EL (cell line): ENCODE measurements at places on chromosomes 13 and 19.

- no peak for DNase-seq
Observed at GRCh38 chr19:43625918-43626579, 6.6 kb upstream of the ZNF428 start.

GRCh38 chr19:703651-704446 lies 4.9 kb upstream of the PALM start:
- peak; percentile 36 for DNase-seq

GRCh38 chr19:14062558-14062855 lies 631 bp upstream of the PALM3 start:
- no peak for DNase-seq

DNA sequence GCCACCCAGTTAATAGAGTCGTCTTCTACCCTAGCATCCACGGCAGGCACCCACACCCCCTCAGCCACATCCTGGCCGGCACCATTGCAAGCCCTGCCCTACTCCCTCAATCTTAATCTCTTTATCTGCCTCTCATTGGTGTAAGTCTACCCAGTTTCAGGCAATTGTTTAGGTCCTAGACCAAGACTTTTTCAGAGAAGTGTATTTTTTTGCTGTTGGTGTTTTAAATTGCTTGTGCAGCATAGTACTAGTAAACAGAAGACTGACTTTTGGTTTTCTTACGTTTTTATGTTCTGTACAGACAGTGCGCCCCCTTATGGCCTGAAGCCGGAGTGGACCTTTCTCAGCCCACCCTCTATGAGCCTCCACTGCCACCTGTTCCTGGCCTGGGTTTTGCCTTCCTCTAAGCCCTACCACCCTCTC lies 2.3 kb upstream of the LCP1 start:
- DNase-seq = peak; percentile 19

GRCh38 chr13:34416971-34417380 lies 525.1 kb upstream of the NBEA start:
- peak; percentile 27 for DNase-seq

DNA sequence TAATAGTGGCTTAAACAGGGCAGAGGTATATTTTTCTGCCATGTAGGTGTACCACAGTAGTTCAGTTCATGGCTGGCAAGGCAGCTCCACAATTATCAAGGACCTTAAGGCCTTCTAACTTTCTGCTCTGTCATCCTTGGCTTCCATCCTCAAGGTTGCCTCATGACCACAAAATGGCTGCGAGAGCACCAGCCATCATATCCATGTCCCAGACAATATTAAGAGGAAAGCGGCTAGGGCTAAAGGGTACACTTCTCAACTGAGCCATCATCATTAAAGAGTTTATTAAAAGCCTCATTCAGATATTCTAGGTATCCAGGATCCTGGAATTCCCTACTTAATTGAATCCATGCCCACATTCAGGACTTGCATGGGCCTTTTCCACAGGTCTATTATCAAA lies 62.7 kb upstream of the MRI1 start:
- no peak for DNase-seq

DNA sequence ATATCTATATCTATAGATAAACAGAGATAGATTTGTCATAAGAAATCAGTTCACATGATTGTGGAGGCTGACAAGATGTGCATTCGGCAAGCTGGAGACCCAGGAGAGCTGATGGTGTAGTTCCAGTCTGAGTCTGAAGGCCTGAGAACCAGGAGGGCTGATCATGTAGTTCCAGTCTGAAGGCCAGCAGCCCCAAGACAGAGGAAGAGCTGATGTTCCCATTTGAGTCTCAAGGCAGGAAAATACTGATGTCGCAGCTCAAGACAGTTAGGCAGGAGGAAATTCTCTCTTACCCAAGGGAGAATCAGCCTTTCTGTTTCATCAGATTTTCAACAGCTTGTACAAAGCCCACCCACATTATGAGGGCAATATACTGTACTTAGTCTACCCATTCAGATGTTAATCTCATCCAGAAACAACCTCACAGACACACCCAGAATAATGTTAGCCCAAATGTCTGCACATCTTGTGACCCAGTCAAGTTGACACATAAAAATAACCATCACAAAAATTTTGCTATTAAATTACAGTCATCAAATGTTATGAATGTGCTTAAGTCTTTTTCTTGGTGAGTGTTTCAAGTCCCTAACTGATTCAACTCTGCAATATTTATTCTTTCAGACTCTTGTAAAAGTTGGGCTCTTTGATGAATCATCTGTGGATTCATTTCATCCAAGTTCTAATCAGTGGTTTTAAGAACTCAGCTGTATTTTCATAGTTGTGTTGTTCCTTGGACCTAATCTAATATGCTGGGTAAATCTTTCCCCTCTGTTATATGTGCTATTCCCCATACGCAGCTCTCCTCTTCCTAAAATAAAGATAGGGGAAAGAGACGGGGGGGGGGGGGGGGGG lies 22.7 kb upstream of the LRCH1 start:
- peak; percentile 41 for DNase-seq

GRCh38 chr19:342801-343421 lies 1.7 kb downstream of the MIER2 start:
- DNase-seq = peak; percentile 94

GRCh38 chr13:23636360-23636759 lies 66.1 kb downstream of the TNFRSF19 start:
- DNase-seq = no peak

GRCh38 chr13:50684366-50684765 lies 159.1 kb downstream of the DLEU7 start:
- no peak for DNase-seq

GRCh38 chr19:13744174-13744573 lies 20.1 kb upstream of the MRI1 start:
- DNase-seq = no peak

DNA sequence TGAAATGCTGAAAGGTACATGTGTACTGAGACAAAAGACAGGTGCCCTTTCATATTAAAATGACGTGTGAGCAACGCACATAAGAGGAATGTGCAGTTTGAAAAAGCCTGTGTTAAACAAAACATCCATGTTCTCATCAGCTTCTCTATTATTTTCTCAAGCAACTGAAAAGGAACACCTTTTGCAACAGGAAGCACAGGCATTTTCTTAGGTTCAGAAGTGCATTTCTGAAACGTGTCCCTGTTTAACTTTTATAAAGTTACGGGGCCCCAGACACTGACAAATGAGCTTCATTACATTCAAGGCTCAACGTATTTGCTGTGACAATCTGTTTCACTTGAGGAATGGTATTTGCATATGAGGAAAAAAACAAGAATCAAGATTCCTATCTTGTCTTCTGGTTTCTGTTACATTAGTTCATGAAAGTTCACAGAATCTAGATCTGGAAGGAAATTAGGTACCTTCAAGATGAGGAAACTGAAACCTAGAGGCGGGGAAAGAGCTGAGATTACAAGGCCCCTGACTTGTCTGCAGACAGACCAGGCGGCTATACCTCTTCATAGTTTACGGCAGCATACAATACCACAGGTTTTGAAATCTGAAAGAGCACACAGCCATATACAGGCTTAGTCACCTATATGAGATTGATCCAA lies 431.7 kb downstream of the KLF12 start:
- no peak for DNase-seq

DNA sequence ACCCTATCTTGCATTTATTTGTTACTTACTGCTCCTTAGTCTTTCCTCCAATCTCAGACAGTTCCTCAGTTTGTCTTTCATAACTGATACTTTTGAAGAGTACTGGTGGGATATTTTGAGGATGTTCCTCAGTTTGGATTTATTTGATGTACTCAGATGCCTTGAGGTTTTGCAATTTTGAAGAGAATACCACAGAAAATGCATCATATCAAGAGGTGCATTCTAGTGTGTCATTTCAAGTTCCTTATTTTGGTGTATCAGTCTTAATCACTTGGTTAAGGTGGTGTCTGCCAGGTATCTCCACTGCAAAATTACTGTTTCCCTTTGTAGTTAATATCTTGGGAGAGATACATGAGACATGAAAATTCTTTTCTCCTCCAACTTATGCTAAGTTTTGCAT lies 75.1 kb downstream of the URI1 start:
- no peak for DNase-seq

GRCh38 chr13:29509999-29510589 lies 85.4 kb downstream of the SLC7A1 start:
- DNase-seq = peak; percentile 45

DNA sequence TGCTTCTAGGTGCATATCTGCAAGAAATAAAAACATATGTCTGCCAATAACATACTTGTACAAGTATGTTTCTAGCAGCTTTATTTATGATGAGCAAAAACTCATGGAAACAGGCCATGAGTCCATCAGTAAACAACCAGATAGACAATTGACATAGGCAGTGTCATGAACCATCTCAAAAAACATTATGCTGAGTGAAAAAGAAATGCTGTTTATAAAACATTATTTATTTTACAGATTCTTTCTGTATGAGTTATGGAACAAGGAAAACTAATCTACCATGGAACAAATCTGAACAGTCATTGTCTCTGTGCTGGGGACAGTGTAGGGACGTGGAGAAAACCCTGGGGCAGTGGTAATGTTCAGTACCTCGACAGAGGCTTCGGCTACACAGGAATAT lies 283.9 kb downstream of the UQCRFS1 start:
- peak; percentile 47 for DNase-seq

DNA sequence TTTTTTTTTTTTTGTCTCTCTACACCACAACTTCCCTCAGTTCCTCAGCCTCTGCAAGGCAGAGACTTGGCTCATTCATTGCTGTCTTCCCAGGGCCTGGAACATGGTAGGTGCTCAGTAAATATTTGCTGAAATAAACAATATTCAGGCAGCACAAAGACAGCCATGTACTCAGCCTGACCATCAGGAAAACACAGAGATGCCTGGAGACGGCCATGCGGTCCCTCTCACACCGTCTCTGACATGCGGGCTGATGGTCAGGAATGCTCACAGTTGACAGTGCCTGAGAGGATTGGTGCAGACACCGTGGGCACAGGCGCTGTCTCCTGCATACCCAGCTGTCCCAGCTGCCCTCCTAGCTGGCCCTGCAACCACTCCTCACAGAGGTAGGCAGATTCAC lies 924 bp downstream of the PRAM1 start:
- DNase-seq = no peak
